Activated CD4-positive, alpha-beta T cell treated with anti-CD3 and anti-CD28 coated beads, Interleukin-2, amount 50 U/mL, for 1 hour (primary cell): ENCODE measurements at places on chromosomes 11 and 22.

GRCh38 chr11:114774599-114775361 is 96.5 kb downstream of the NXPE2 start:
- no peak for DNase-seq

DNA sequence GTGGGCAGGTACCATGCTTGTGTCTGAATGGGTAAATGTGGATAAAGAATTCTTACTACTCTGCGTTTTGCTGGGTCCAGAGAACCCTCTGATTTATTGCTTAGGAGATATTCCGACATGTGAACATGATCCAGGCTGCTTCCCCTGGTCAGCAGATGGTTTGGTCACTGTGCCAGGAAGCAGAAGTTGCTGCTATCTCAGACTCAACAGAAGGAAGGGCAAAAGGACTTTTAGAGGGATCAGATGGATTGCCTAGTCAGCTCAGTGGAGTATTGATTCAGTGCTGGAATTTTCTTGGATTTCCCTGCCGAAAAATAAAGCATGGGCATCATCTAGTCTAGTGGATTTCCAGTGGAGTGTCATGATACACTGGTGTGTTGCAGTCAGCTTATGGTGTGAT is 440.1 kb downstream of the NTM start:
- DNase-seq: no peak

GRCh38 chr11:114068327-114068726 is 8.8 kb downstream of the ZBTB16 start:
- DNase-seq: no peak

DNA sequence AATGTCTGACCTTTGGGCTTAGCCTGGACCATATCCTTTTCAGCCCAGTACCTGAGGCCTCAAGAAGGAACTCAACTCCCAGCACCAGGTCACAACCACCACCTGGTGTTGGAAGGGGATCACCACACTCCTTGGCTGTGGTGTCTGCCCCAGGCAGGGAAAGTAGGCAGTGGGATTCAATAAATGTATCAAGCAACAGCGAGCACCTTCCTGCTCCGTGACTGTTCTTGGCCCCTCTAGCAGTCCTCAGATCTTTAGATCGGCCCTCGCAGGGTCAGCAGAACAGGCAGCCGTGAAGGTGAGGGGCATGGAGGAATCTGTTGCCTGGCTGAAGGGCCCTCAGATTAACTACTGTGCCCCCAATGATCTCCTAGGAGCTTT is 15.9 kb downstream of the ARFGAP2 start:
- DNase-seq: no peak

DNA sequence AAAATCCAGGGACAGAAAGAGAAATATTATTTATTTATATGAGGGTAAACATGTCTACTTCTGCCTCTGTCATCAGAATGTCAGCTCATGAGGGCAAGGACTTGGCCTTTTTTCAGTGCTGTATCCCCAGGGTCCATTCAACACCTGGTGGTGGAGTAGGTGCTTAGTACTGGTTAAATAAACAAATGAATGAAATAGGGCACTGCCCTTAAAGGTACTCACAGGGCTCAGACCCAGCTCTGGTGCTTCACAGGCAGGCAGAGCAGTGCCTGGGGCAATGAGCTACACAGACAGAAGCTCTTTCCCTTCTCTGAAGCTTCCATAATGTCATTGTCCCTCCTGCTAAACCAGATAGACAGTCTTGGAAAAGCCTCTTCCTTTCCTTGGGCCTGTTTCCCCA is 30.9 kb downstream of the P4HA3 start:
- no peak for DNase-seq

DNA sequence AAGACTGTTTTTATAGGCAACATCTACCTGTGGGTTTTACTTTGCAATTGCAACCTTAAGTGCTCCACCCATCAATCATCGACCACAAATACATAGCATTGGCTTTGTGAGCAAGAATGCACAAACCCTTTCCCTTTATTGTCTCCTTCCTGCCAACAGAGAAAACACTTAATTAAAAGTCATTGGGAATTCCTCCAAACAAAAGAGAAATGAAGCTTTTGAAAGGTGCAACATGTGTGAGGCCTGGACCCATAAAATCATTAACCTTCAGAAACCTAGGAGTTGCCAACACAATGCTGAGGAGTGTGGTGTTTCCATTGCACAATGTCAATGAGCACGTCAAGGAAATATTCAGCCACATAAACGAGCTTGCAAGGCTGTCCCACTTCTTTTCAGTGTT is 223.2 kb downstream of the BLID start:
- no peak for DNase-seq

DNA sequence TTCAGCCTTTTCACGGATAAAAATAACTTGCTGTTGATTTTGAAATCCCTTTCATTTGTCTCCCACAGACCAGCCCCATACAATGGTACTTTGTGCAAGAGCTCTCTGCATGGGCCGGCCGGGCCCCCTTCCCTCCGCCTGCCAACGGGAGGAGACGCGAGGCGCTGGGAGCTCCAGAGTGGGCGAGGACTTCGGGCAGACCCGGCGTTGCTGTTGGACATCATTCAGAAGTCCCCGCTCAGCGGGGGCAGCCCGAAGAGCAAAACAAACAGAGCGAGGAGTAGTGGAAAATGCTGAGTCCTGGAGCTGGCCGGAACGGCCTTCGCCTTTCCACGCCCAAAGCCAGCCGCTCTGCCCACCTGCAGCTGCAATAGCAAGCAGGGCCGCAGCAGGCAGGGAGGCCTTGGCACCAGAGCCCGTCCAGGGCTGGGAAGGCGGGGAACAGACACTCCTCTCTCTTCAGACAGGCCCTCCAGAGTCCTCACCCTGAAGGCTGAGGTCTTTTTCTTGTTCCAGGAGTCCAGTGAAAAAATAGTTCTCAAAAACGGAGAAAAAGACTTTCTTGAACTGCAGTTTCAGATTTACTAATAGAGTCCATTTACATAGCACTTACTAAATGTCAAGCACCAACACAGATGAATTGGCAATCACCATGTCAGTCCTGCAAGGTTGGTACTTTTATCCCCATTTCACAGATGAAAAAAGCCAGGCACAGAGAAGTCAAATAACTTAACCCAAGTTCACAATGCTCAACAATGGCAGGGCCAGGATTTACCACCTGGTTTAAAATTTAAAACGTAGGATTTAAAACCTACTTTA is 135.5 kb downstream of the ETS1 start:
- DNase-seq: no peak

DNA sequence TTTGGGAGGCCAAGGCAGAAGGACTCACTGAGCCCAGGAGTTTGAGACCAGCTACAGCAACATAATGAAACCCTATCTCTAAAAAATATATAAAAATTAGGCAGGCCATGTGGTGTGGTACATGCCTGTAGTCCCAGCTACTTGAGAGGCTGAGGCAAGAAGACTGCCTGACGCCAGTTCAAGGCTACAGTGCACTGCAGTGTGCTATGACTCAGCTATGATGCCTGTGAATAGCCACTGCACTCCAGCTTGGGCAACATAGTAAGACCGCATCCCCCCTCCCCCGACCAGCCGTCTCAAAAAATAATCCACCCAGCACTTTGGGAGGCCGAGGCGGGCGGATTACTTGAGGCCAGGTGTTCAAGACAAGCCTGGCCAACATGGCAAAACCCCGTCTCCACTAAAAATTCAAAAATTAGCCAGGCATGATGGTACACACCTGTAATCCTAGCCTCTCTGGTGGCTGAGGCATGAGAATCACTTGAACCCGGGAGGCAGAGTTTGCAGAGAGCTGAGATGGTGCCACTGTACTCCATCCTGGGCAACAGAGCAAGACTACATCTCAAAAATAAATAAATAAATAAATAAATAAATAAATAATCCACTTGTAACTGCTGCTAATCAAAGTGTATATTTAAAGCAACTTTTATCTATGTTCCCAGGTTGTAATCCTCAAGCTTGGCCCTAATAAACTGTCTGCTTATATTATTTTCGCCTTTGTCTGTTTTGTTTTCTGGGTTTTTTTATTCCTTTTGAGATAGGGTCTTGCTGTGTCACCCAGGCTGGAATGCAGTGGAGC is 7.8 kb downstream of the HPS5 start:
- DNase-seq: no peak

DNA sequence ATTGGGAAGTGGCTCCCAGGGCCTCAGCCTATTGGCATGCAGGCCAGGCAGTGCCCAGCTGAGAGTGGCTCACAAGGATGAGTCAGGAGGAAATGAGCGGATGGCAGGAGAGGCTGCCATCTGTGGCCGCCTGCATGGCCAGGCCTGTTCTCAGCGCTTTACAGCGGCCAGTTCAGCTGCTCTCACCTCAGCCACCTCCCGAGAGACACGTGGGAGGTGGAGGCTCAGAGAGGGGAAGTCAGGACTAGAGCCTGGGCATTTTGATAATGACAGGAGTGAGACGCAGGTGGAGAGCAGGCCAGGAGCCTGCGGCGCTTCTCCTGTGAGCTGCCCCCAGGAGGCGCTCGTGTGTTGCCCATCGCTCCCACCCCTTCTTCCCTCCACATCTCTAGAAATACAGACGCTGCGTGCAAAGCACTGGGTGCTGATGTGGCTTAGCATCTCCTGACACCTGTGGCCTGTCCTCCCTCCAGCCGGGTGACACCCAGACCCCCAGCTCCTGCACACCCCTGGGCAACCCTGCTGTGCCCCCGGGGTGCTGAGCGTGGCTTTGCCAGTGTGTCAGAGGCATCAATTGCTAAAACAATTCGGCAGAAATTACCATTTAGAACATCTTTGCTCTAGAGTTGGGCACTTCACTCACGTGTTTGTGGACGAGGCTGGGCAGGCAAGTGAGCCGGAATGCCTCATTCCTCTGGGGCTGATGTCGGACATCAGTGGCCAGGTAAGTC is 21.4 kb upstream of the PANX2 start:
- DNase-seq: peak; percentile 76

DNA sequence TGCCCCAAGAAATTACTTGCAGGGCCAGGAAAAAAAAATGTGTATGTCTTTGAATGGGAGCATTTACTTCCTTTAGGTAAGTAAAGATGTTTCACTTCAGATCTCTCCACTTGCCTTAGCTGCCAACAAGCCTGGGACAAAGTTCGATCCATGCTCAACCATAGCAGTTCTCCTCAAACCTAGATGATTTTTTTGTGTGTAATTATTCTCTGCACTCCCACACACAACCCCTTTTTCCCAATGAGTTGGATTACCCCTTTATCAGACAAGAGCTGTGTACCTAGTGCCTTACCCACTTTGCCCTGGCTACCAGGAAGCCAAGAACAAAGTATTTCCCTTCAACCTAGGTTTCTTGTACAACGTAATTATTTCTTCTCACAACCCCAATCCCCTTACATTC is 35.6 kb downstream of the TPBGL start:
- DNase-seq: no peak

DNA sequence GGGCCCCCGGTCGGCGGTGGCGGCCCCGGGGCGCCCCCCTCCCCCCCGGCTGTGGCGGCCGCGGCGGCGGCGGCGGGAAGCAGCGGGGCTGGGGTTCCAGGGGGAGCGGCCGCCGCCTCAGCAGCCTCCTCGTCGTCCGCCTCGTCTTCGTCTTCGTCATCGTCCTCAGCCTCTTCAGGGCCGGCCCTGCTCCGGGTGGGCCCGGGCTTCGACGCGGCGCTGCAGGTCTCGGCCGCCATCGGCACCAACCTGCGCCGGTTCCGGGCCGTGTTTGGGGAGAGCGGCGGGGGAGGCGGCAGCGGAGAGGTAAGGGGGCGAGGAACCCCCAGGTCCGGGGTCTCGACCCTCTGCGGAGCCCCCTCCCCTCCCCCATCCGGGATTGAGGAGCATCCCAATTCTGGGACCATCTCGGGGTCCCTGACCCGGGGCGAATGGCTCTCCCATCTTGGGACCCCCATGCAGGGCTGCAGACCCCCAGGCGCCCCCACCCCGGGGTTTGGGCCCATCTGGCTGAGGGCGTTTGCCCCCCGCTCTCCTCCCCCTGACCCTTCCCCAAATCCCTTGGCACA is 431 bp downstream of the KMT2A start:
- peak; percentile 51 for DNase-seq

DNA sequence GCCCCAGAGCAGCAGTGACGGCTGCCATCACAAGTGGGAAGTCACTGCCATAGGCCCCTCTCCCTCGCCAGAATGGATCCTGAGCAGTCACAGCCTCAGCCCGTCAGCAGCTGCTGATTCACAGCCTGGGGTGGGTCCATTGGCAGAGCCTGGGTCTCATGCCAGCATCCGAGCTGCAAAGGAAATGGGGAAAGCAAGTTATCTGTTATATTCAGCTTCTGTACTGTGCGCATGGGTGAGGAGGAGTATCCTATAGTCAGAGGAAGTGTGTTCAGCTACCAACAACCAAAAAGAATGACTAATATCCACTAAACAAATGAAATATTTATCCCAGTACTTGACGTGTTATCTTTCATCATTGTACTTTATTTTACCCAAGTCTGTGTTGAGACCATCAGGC is 119.7 kb downstream of the RCN1 start:
- DNase-seq: no peak
